Uterine smooth muscle cell (primary cell): ENCODE measurements at places on chromosomes 2 and 18. TPM values are rescaled to one million over a fixed set of nuclear protein-coding genes. Genes with fewer than 3 reads are reported as not detected.

CDKL4 gene
- total RNA-seq, result 0.75 and 0.77 TPM in 2 replicates

CRACDL gene
- under 0.01 TPM in 1 of 2 replicates, not detected in the other for total RNA-seq

FOXI3 gene
- not detected in 2 replicates for total RNA-seq

PIAS2 gene
- total RNA-seq, result 21.2 and 26.9 TPM in 2 replicates

ANKZF1 gene
- 23.4 and 27.0 TPM in 2 replicates for total RNA-seq

RSAD2 gene
- total RNA-seq, result 1.00 and 1.5 TPM in 2 replicates
